ENCODE measurements at places on chromosomes 5 and 9.

DNA sequence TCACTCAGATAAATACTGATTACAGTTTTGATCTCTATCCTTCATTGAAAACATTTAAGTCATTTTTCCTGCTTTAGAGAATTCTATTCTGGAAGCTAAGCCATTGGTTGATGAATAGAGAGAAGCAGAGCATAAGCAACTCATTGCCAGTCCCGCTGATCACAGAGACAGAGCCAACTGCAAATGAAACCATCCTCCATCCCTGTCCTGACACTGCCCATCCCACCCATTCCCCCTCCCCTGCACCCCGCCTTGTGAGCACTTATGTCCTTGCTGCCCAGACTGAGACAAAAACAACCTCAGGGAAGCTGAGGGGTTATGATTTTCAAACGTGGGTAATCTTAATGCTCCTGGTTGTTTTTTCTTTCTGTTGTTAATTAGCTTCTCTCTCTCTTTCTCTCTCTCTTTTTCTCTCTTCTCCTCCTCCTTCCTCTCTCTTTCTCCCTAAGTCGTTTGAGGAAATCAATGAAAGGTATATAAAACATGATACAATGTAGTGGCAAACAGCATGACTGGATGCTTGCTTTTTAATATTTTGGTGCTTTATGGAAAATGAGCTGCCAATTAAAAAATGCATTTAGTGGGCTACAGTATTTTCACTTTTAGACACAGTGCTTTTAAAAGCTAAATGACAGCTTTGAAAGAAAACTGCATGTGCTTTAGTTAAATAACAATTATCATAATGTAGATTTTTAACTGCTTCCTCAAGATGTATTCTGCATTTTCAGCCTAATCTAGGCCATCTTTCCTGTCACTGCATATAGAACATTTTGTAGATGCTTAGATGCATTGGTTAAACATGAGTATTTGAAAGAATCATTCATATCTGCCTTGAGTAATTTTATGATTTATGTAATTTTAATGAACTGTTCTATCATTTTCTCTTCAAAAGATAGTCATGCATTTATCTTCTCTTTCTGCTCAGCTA is 57.3 kb downstream of the CMYA5 start:
- DNase-seq = no peak

DNA sequence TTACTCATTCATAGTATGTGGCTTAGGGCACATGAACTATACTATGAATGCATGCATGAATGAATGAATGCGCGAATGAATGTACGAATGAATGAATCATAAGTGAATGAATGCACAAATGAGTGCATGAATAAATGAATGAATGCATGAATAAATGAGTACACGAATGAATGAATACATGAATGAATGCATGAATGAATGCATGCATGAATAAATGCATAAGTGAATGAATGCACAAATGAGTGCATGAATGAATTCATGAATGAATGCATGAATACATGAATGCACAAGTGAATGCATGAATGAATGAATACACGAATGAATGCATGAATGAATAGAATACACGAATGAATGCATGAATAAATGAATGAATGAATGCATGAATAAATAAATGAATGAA is 52.5 kb upstream of the FCN1 start:
- no peak for DNase-seq

DNA sequence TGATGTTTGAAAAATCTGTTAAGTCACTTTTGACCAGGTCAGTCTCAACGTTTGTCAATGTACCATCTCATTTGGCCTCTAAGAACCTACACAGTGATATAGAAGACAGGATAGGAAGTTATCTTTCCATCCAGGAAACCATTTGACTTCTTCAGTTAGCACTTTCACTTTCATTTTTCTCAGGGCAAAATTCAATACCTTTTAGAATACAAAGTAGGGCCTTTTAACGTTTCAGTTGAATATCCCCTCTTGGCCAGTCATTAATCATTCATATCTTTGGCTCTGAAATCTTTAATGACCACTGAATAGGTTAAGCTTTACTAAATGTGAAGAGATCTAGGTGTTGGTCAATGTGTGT is 101.1 kb upstream of the GNAQ start:
- DNase-seq = no peak

GRCh38 chr9:94985649-94986048 is 259.1 kb downstream of the AOPEP start:
- no peak for DNase-seq

GRCh38 chr5:90378752-90379151 is 30.8 kb downstream of the CETN3 start:
- DNase-seq = no peak

GRCh38 chr5:32713770-32714381 is 2.8 kb downstream of the NPR3 start:
- DNase-seq = no peak
